Hypothalamus (tissue), 51 donors: ENCODE measurements at places on chromosomes 4 and X.

- DNase-seq = no peak
Measured at GRCh38 chr4:184510401-184510800, 36.1 kb upstream of the IRF2 start.

GRCh38 chr4:158129694-158130093, 43.1 kb downstream of the GASK1B start:
- DNase-seq = no peak

DNA sequence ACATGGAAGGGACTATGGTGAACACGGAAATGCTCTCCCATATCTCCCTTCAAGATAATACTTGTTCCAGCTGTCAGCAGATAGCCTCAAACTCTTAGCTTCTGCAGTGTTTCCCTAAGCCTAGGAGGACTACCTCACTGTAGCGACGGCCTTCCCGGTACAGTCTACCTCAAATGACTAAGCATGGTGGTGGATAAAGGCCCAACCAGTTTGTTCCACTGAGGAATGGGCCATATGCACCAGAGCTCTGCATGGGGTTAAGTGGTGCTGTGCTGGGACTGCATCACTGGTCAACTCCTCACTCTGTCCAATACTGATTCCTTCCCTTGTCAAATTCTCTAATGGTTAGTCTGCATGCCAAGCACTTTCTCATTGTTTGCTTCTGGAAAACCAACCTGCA, 119.6 kb upstream of the GNPDA2 start:
- DNase-seq = no peak

DNA sequence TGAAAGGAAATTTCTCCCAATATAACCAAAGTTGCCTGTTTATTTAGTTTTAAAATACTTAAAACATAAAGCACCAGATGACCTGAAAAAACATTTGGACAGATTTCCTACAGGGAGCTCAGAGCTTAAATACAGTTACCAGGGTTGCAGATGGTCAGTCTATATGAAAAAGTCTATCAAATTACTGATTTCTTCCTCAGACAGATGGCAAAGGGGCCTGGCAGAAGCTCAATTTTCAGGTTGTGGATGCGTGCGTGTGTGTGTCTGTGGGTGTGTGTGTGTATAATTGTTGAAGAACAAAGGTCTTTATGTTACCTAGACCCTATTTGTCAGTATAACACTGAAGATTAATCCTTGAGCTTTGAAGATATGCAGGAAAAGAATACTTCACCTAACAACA, 169.4 kb downstream of the MAD2L1 start:
- no peak for DNase-seq

DNA sequence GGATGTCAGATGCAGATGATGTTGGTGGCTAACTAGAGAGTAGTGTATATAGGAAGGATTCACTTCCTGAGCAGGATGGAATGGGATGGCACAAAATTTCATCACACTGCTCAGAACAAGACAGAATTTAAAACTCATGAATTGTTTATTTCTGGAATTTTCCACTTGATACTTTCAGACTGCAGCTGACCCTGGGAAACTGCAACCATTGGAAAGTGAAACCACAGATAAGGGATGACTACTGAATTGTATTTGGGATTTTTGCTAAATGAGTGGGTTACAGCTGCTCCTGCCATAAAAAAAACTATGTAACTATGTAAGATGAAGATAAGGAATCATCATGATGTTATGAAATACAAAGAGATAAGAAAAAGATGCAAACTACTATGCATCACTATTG, 51.4 kb downstream of the NPY5R start:
- DNase-seq = no peak
